ENCODE measurements at places on chromosomes 1 and 21.

DNA sequence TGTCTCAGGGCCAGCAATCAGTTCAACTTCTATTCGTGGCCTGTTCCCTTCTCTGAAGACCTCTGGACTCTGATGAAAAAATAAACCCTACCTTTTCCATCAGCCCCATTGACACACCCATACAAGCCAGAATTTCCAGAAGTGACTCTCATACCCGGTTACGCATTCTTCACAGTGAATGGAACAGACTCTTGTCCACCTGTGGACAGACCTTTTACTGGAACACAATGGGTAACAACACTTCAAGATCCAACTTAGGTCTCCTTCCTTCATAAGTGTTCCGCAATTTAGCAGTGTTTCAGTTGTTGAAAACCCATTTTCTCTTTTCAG lies 2.6 kb upstream of the NPL start:
- no peak for DNase-seq

DNA sequence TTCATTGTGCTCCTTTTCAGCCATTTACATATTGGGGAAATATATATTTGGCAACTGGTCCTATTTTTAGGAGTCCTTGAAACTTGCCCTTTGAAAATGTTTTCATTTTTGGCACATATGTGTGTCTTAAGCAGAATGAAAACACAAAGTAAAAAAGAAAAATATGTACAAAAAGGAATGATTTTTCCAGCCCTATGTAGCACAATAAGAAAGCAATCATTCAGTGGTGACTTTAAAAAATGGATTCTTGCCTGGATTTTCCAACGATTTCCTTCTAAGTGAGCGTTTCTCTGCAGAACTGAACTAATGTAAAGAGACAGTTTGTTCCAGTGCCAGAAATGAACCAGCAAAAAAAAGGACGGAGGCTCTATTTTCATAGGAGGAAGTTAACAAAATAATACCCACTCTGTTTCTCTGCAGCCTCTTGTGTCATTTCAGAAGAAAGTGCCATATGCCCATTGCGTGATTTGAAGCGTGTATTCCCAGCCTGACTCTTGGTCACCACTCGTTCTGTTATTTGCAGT lies 340.1 kb downstream of the SETD4 start:
- DNase-seq: no peak

- no peak for DNase-seq
These were observed 25.9 kb upstream of the DDOST start for GRCh38 chr1:20686883-20687725.

DNA sequence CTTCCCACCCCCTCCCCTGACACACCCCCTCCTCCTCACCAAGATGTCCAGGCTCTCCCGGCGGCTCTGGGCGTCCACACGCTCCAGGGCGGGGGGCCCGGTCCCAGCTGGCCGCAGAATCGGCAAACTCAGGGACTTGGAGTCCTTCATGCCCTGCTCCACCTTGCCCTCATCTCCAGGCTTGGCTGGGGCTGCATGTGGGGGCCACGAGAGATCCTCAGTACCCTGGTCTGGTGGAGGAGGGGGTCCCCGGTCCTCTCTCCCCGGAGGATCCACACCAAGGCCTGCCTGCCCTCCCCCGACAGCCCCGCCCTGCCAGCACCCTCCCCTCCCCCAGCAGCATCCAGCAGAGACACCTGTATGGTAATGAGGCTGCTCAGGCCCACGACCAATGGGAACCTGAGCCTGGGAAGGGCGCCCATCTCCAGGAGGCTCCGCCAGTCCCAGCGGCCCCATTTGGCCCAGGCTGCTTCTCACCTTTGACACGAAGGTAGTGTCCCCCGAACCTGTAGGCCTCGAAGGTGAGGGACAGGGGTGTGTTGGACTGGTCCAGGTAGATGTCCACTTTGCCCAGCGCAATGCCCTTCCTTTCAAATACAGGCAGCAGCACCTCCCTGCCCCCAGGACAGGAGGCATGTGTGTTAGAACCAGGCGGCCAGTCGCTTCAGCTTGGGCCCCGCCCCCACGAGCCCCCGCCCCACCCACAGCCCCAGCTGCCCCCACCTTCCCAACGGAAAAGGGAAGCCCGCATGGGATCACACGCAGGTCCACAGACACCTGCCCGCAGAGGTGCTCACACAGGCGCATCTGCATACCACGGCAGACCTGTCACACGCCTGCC lies 8.2 kb upstream of the TNFRSF25 start:
- DNase-seq: no peak

DNA sequence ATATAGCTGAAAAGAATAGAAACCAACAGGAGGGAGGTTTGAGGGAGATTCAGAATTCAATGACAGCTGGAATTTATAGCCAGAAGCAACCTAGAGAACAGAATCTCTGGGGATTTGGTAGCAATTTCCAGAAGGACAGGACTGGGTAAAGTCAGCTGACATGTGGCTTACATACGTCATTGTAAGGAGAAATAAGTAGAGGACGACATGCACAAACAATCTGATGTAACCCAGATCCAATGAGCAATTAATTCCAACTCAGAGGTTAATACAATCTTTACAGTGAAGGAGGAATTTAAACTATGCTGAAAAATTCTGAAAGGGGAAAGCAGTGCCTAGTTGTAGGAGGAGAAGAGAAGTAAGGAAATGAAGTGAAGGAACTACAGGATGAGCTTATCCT lies 383.9 kb downstream of the PTBP2 start:
- DNase-seq: no peak

DNA sequence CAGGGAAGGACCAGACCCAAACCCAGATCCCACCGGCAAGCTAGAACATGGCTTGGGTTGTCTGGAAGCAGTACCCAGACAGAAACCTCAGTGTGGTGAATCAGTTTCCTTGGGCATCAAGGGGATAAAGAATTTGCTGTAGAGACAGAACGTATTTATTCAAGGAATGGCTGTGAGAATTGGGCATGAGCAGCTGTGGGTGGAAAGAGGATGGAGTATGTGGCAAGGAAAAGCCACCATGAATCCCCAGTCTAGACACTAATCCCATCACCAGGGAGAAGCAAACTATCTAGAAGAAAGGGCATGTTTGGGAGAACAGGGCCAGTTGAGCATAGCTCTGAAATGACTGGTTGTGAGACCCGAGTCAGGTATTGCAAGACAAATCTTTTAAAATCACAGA lies 109.2 kb downstream of the TOMM20 start:
- no peak for DNase-seq

GRCh38 chr1:47564570-47564969 lies 126.7 kb downstream of the FOXD2 start:
- no peak for DNase-seq

DNA sequence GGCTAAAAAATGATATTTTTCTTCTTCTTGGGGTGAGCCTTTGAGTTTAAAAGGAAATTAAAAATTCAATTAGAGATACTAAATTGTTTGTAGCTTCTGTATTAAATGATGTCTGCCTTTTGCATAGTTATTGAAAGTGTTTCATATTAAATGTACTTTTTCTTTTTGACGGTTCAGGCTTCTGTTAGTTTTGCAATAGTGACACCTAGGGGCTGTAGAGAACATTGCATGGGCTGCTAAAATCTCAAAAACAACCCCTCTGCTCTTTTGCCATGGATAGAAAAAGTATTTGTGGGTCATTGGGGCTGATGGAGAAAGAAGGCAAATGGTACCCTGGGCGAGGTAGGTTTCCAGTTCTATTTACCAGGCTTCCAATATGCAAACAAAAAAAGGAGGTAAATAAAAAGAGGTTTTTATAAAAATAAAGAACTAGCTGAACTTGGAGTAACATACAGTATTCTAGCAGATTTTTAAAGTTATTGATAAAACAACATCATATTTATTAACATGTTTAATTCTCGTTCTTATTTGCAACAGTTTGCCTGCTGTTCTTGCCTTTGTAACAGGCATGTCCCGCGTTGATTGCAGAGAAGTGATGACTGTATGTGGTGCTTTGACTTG lies 115.4 kb upstream of the HOOK1 start:
- DNase-seq: no peak

DNA sequence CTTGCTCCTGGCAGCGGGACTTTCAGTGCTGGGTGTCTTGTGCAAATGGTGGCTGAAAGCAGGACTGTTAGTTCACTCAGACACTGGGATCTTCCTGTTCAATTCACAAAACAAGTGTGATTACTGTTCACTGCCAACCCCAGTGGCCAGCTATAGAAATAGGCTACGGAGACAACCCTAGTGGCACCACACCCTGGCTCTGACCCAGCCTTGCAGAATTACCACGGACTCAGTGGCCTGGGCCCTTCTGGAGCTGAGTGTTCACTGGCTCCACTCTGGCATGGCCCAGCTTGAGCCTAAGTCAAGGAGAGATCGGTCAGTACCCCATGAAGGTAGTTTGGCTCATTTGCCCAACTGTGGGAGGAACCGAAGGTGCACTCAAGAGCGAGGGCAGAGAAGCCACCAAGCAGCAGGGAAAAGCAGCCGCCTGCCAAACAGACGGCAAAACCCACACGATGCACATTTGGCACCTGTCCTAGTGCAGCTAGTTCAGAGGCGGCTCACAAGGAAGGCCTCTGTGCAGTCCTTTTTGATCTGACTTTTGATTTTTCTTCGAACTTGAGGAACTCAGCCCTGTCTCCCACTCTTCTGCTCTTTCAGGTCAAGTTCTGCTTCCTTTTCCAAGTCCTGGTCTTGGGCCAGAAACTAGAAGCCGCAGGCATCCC lies 5.9 kb downstream of the KIAA2013 start:
- no peak for DNase-seq

- DNase-seq: no peak
These were observed 65.7 kb upstream of the PKN2 start for GRCh38 chr1:88618331-88618730.

DNA sequence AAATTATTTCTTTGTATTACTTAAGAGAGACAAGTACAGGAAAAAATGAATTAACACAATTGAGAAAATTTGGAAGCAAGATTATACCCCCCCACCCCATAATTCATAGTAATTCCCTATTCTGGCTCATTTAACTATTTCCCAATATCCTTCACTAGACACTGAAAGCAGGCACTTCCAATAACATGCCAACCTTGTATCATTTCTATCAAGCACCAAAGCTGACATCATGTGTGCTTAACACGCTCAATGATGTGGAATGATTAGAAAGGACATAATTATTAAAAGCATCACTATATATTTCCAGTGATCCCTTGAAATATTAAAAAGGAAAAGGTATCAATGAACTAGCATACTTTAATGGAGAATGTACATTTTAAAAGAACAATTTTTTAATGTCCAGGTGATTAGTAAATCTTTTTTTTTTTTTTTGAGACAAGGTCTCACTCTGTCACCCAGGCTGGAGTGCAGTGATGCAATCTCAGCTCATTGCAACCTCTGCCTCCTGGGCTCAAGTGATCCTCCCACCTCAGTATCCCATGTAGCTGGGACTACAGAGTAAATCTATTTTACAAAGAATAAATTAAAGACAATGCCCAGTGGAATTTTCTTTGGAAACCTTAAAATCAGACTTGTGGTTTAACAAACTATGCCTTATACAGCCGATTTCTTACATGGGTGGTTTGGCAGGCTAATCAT lies 443.9 kb downstream of the DSCAM start:
- no peak for DNase-seq

DNA sequence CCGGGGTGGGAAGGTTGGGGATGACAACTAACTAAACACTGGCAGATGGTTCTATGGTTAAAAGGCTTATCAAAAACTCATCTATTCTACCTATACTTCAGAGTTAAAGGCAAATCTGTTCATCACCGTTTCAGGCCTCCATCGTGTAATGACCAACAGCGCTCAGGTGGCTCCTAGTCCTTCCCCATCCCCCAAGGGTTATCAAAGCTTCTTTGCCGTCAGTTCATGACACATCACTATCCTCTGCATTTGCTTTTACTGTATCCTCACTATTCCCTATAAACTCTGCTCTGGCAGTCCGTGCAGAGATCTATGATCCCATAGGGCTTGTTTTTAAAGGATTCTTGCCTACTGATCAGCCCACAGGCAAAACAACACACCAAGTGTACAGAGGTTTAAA lies 8.2 kb downstream of the HMGN1 start:
- DNase-seq: no peak

- no peak for DNase-seq
These were observed 936 bp upstream of the UBXN11 start for GRCh38 chr1:26307363-26307781.

DNA sequence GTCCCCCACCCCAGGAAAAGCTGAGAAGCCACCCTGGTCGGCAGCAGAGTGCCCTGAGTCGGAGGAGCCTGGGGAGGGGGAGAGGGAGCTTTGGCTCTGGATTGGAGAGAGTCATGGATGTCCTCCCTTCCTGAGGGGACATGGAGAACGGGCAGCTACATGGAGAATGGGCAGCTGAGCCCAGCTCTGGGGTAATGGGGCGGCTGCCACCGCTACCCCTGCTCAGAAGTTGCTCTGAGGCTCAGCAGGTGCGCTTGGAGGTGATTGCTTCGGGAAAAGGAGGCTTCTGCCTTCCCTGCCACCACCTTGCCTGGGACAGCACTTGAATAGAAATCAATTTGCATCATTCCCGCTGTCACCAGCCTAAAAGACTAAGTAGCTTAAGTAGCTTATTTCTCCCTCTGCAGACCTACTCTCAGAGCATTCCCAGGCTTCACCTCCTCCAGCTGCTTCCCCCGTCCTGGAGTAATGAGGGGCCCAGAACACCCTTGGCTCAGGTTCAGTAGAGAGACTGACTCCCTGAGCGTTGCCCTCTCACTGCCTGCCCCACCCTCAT lies 8.3 kb downstream of the DISP3 start:
- DNase-seq: no peak

DNA sequence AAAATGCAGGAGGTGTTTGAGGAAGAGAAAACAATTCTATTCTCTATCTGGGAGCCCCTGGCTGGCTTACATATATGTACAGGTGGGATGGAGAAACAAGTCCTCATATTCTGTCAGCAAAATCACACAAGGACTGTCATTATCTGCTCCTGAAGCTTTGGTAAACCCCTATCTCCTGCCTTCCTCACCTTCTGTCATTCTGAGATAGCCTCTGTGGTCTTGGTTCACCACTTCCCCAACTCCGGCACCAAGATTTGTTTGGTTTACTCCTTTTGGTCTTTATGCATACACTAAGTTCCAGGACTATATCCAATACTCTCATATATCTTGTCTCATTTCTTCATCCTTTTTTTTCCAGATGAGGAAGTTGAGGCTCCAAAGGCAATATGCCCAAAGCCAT lies 551.1 kb downstream of the PLPP3 start:
- DNase-seq: no peak

- no peak for DNase-seq
These were observed 4.8 kb upstream of the TMCO1 start for GRCh38 chr1:165773324-165773965.

DNA sequence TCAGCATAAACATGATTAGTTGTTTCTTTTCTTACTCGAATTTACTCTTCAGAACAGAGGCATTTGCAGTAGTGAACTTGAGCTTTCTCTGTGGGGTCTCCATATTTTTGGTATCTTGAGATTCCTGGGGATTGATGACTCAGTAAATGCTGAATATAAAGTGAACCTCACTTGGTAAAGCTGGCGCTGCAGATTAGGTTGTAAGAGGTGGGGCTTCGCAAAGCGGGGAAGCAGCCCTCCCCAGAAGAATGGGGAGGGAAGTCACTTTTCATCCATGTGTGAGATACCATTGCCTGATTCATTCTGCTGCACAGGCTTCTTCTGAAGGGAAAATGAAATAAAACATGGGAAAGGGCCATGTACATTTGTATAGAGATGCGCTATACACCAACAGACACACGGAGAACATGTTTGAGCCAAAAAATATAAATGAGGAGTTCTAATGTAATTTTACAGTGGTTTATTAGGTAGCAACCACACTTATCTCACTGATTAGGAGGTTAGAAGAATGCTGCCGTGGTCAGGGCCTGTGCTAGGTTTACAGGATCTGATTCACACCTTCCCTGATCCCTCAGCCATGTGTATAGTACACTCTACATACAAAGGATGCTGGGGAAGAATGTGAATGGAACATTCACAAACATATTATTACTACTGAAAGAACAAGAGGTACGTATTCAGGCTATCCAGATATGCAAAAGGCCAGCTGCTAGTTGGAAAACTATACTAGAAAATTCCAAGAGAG lies 63.5 kb downstream of the DNTTIP2 start:
- DNase-seq: no peak

GRCh38 chr1:101781201-101781831 lies 215.4 kb downstream of the OLFM3 start:
- DNase-seq: no peak

Measured in stimulated activated CD8-positive, alpha-beta memory T cell treated with anti-CD3 and anti-CD28 coated beads, Interleukin-4, amount 100 ng/mL, for 4 hours (primary cell).